Thoracic aorta endothelial cell (primary cell): ENCODE measurements at places on chromosomes 1 and 21. TPM values are rescaled to one million over a fixed set of nuclear protein-coding genes. Genes with fewer than 3 reads are reported as not detected.

SAMD13 gene
- 2.8 and 3.2 TPM in 2 replicates for total RNA-seq

AURKAIP1 gene
- total RNA-seq: 94.9 and 99.4 TPM in 2 replicates

GPR25 gene
- total RNA-seq: not detected in 2 replicates

MDM4 gene
- total RNA-seq: 53.3 and 58.4 TPM in 2 replicates

LIPI gene
- not detected in 2 replicates for total RNA-seq

MIXL1 gene
- 0.13 and 0.14 TPM in 2 replicates for total RNA-seq
